Epithelial cell of proximal tubule (primary cell): ENCODE measurements at places on chromosomes 4 and X.
A peak's percentile ranks its signal among the peaks of the same experiment; 100 is the strongest.

DNA sequence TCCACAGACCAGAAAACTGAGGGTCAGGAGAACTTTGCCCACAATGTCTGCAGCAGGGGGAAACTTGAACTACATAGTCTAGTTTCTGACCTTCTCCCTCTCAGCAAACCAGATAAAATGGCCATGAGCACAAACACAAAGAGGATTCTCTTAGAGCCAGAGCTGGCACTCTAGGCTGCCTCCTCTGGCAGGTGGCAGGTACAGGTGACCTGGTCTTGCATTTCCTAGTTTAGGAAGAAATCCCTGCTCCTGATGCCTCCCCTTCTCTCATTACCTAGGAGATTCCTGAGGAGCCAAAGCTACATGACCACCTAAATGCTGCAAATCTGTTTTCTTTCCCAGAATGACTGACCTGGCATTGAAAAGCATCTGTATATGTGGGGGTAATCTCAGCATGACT, 45.1 kb downstream of the ARHGEF9 start:
- no peak for DNase-seq

DNA sequence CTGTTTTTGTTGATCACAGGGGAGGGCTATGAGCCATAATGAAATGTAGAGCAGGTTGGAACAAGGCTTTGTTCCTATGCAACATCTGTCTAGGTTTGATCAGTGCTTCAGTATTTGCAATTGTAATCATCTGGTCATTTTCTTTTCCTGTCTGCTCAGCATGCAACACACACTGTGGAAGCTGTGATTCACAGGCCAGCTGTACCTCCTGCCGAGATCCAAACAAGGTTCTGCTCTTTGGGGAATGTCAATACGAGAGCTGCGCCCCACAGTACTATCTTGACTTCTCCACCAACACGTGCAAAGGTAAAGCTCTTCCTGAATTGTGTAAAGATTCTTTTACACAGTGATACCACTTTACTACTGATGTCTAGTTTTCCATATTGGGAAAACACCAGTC, 181.9 kb upstream of the ANXA3 start:
- DNase-seq = no peak

DNA sequence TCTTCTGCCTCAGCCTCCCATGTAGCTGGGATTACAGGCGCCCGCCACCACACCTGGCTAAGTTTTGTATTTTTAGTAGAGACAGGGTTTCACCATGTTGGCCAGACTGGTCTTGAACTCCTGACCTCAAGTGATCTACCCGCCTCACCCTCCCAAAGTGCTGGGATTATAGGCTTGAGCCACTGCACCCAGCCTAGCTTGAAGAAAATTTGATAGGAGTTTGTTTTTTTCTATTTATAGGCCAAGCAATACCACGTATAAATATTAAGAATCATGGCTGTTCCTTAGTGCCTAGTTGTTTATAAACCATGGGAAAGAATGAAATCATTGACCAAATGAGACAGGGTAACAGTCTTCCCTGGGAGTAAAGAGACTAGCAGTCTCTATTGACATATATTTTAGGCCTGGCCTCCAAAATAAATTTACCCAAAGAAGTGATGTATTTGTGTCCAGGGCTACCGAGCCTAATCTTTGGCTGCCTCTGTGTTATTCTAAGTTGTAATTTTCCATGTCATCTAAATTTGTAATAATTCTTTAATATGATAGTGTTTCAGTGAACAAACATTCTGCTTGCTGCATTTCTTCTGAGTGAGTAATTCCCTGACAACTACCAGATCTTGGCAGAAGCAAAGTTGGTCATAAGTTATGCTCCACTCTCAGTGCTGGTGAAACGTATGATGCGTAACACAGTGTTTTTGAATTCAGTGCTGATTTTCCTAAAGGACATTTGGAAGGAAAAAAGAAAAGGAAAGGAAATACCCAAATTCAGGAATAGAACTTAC, 10.3 kb downstream of the PKD2 start:
- DNase-seq = peak; percentile 95

DNA sequence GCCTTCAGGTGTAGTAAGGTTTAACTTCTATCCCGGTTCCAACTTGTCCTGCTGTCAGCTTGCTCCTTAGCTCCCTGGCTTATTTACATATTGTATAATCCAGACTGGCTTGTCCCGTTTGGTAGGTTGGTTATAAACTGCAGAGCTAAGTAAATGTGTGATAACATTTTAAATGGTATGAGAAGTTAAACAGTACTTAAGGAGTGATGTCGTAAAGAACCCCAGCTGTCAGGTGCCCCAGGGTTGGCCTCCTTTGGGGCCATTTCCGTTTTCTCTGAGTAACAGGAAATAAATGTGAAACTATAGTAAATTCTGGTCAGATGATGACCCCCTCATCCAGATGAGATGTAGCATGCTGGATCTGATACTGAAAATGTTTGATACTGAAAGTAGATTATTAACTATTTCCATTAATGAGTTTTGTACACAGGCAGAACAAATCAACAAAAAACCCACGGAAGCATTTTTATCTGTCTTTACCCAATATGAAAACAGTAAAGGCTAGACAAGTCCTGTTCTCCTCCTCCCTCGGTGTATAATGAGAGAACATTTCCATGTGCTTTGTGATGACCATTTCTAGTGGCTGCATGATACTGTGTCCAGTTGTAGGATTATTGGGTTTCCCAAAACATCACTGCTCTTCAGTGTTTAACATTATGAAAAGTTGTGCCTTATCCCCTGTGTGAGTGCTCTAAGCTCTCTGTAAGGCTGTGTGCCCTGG, 22.4 kb downstream of the GAB1 start:
- DNase-seq = peak; percentile 94

- DNase-seq = no peak
Observed at GRCh38 chr4:148868191-148868590, 426.0 kb upstream of the NR3C2 start.

DNA sequence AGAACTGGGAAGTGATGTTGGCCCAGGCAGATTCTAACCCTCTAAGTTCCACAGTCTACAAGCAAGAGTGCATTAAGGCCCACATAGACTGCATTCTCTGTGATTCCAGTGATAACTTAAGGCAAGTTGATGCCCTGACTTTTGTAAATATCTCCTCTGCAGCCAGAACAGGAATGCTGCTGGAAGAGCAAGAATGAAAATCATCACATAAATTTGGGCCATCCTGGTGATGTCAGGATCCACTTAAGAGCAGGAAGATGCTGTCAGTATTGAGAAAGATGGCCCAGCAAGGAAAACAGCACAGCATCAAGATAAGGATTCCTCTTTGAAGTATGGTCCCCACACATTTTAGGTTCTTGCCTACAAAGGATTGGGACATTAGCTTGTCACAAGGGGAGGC, 52.4 kb downstream of the TMPRSS11F start:
- DNase-seq = no peak

DNA sequence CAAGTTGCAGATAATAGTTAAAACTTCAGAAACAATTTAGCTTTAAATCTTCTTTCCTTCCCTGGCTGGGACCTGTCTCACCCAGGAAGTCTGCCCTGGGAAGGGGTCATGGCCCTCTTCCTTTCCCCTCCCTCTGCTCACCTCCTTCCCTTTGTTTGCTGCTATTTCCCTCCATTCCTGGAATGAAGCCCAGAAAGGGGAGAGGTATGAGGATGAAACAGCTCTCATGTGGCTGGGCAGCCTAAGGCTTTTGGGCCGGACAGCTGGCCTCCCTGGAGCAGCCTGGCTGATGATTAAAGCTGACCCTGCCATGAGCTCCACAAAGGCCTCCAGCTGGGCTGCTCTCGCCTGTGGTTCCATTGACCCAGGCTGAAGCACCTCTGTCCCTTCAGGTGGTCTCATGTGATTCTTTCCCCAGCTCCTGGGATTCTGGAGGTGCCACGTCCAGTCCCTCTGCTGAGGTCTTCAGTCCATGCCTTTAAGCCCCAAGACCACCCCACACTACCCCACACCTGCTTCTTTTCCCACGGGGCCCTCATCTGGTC, 202.1 kb downstream of the PTTG2 start:
- DNase-seq = peak; percentile 89

- no peak for DNase-seq
Observed at GRCh38 chr4:66123831-66124413, 453.6 kb upstream of the EPHA5 start.

GRCh38 chrX:67346667-67347066, 197.2 kb upstream of the AR start:
- DNase-seq = no peak

GRCh38 chr4:1332686-1333085, 14.3 kb upstream of the UVSSA start:
- DNase-seq = no peak

DNA sequence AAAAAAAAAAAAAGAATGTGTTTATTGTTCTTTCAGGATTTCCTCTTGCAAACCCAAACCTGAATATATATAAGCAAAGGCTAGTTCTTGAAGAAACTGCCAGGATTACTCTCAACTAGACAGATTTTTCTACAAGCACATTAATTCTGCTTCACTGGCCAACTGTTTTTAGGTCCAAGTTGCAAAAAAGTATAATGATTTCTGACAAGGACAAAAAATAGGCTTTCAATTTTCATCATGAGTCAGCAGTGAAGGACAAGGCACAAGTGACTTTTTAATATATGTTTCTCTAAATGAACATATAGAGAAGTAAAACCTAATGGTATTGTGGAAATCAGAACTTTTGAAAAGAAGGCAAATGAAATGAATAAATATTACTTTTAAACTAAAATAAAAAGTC, 73.7 kb downstream of the ELOVL6 start:
- no peak for DNase-seq

DNA sequence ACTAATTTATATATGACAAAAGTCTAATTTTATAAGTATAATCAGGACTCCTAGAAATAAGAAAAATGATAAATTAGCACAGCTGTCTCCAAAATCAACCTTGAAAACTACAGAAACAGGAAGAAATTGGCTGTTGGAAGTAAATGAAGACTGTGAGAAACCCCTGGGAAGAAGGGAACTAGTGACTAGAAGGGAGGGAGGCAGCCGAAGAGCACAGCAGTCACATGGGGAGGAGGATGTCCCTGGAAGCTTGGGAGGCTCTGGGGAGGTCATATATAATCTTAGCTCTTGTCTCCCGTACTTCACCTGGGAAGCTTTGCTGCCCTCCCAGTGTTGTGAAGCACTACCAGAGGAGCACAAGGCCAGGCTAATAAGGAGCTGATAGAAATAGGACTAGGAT, 8.9 kb upstream of the TMA16 start:
- DNase-seq = no peak

DNA sequence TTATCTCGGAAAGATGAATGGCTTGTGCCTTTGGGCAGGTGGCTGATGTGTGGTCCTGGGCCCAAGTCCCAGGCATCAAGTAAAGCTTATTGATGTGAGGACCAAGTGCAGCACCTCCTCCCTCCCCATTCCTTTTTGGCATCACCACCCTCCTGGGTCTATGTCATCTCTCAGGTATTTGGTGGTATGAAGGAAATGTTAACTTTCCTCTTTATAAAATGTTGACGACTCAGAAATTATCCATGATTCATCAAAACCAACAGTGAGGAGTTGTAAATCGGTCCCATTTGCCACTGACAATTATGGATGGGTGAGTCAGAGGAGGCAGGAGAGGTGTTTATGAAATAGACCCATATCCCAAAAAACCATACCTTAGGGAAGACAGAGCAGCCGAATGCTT, 229.4 kb upstream of the GATB start:
- DNase-seq = no peak

GRCh38 chr4:11416071-11416766, 12.5 kb downstream of the HS3ST1 start:
- no peak for DNase-seq

- DNase-seq = no peak
Observed at GRCh38 chrX:23822397-23822796, 39.4 kb downstream of the SAT1 start.

GRCh38 chr4:111701102-111701501, 444.2 kb upstream of the FAM241A start:
- DNase-seq = no peak
